ENCODE measurements at places on chromosomes 16 and 17.

DNA sequence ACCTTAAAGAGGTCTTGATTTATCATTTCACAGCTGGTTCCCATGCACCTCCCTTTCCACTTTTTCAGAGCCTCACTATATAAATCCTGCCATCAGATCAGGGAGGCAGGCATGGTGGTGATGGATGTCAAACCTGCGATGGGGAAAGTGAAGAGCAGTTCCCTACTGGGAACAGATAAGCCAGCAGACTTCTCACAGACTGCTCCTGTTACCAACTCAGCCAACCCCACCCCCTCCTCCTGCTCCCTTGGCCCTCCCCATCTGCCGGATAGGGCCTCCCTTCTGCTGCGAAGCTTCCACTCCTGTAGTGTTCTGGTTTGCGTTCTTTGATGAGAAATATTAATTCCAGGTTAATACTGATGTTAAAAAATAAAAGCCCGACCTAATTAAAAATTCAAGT, 232.1 kb downstream of the STX8 start:
- DNase-seq: no peak

DNA sequence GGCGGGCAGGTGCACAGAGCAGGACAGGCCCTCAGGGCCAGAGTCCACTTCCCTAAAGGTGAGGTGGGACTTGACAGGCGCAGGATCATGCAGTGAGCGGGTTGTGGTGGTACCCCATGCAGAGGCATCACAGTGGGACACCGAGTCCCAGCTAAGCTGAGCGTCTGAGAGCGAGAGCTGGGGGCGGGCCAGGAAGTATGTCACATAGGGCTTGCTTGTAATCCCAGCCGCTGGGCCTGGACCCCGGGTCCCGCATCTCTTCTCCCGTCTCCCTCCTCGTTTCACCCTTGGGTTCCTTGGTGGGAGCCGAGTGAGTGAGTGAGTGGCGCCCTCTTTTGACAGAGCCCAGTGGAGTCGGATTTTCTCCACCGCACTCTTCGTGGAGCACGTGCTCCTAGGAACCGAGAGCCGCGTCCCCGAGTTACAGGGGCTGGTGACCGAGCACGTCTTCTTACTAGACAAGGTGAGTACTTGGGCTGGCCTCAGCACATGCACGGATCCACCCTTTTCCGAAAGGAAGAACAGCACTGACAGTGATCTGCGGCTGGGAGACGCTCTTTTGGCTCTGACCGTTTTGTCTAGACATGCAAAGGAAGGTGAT, 50.8 kb upstream of the ENDOV start:
- DNase-seq: no peak

GRCh38 chr17:81387100-81388090, 7.9 kb upstream of the BAHCC1 start:
- DNase-seq: no peak

- no peak for DNase-seq
Observed at GRCh38 chr16:53561101-53561888, 58.3 kb upstream of the AKTIP start.

GRCh38 chr17:7550344-7550743, 1.5 kb downstream of the TNFSF12 start:
- DNase-seq: no peak

DNA sequence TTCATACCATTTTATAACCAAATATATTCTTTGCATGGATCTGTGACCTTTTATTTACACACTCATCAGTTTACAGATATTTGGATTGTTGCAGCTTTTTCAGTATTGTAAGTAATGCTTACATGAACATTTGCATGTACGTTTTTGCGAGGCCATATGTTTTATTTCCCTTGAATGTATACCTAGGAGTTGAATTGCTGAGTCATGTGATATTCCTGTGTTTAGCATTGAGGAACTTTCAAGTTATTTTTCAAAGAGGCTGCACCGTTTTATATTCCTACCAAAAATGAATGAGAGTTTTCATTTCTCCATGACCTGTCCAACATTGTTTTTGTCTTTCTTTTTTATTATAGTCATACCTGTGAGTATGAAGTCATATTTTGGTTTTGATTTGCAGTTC, 392.1 kb downstream of the CNTNAP4 start:
- no peak for DNase-seq

DNA sequence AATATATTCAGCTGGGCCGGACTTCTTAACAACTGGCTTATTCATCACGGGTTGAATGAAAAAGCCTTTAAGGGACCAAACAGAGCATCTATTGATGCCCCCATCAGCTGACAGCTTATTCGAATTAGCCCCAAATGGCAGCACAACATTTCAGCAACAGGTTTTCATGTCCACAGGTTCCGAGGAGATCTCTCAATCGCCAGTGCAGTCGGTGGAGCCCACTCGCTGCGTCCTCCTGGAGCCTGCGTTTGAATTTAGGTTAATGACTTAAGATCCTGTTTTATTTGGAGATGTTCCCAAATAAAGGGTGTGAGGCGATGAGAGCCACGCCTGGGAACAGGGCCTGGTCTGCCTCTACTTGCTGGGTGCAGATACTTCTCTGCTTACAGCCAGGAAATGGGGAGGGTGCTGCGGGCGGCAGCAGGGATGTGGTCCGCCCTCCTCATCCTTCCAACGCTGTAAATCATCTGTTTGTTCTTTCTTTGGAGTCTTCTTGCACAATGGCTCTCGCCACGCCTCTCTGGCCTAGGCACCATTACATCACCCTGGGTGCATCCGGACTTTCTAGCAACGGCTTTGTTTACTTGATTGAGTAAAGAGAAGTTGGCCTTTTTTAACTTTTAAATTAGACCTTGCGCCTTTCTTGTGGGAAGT, 22.6 kb downstream of the NDE1 start:
- peak; percentile 27 for DNase-seq

GRCh38 chr16:610513-611381, 20.0 kb upstream of the WFIKKN1 start:
- peak; percentile 58 for DNase-seq

- peak; percentile 36 for DNase-seq
Observed at GRCh38 chr17:4043862-4044261, 79.6 kb upstream of the ATP2A3 start.

- DNase-seq: no peak
Observed at GRCh38 chr16:57265850-57266530, 18.5 kb downstream of the PLLP start.

DNA sequence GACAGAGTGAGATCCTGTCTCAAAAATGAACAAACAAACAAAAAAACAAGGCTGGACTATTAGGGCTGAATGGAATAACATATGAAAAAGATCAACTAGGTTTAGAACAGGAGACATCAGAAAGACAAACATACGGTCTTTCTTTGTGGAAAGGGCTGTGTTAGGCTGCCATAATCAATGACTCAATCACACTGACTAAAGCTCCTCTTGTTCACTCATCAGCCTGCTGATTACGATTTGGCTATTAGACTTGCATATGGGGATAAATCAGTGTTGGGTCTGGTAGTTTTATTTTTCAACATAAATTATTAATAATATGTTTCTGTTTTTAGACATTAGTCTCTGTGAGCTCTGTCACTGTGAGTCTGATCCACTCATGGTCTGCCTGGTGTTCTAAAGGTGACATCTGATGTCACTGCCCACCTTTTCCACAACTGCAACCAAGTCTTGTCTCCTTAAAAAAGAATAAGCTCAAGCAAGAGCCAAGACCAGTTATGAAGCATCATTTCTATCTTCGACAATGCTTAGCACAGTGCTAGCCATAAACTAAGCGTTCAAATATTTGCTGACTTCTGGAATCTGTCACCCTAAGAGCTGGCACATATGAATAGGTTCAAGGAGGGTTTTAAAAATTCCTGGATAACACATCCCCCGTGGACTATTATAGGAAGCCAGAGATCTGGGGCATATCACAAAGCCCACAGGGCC, 10.2 kb downstream of the CFAP20 start:
- DNase-seq: no peak

Data from activated CD4-positive, alpha-beta T cell treated with anti-CD3 and anti-CD28 coated beads for 24 hours (primary cell).